NK-92 treated with Interleukin-12 subunit alpha and Interleukin-12 subunit beta, amount 100 ng/mL, for 24 hours (cell line): ENCODE measurements at places on chromosomes 1 and 21.

DNA sequence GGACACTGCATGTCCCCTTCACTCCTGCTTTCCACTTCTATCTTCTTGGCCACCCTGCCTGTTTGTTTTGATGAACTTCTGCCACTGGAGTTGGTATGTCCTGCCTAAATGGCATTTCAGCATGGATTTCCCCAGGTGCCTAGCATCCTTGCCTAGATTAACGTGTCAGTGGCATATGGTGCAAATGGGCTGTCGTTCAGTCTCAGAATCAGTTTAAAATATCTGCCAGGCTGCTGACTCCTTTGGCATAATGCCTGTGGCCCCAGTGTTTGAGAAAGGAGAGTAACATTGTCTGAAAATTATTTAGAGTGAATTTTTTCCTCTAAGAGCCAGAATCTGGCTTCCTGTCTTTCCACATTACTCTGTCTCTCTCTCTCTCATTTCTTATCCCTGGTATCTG is 64.9 kb upstream of the BARHL2 start:
- no peak for DNase-seq

GRCh38 chr1:170790175-170790574 is 126.2 kb downstream of the PRRX1 start:
- DNase-seq, result no peak

DNA sequence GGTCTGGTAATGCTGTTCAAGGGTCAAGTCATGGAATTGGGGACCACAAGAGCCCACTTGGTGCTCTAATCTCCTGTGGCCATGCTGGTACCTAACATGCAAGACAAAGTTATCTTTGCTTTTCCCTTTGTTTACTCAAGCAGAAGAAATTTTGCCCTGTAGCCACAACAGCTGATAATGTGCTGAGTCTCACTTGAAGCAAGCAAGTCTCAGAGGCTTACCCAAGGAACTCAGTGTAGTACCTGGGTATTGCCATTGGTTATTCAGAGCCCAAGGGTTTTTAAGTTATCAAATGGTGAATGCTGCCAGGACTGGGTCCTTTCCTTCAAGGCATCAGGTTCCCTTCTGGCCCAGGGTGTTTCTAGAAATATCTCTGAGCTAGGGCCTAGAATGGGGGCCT is 198.9 kb upstream of the RNPC3 start:
- DNase-seq, result no peak

DNA sequence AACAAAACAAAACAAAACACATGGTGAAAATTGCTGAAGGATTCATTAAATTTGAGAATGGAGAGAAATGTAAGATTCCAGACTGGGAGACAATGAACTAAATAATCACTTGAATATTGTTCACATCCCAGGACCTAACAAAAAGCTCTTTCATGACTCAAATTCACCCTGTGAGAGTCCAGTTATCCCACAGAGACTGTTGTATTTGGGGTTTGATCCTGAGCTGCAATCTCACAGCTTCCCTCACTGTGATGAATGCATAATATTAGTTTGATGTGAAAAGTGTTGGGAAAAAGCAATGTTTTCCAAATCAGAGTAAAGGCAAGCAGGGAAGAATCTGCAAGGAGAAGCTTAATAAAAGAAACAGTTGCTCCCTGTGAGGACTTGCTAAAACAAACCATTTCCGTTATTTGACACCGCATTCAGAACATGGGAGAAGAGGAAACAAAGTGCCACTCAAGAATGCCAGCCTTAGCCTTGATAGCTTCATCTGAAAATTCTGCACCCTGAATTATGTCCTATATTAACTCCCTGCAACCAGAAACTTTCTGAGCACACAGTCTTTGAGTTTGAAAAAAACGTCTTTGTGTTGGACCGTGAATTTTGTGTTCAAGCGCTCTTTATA is 208.8 kb downstream of the DAB1 start:
- DNase-seq, result no peak

DNA sequence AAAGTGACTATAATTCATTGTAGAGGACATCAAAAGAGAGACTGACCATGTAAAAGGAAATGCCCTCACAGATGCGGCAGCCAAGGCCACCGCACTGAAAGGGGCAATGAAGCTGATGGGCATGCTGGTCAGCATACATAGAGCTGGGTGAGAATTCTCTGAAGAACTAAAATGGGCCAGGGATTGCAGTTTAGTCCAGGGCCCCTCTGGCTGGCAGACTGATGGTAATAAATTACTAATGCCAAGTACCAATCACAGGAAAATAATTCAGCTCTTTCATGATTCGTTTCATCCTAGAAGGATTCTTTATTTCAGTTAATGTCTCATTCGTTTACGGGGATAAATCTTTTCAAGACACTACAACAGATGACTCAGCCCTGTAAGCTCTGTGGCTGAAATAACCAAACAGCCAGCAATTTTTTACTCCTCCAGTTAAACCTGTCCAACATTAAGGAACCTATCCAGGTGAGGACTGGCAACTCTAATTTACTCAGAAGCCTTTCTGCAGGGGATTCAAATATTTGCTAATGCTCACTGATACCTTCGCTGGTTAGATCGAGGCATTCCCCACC is 56.9 kb upstream of the MAP1LC3C start:
- no peak for DNase-seq

- no peak for DNase-seq
Measured at GRCh38 chr1:6477039-6477820, 11.3 kb upstream of the TNFRSF25 start.

GRCh38 chr1:1569341-1569740 is 5.3 kb downstream of the SSU72 start:
- DNase-seq, result no peak

- DNase-seq, result no peak
Measured at GRCh38 chr21:33655588-33656221, 13.4 kb downstream of the ITSN1 start.

GRCh38 chr21:41953831-41954653 is at the start of gene C2CD2:
TSS of gene C2CD2 (minus strand) at chr21:41954018. CDS start at chr21:41953648, 370 bp downstream.
- no peak for DNase-seq

DNA sequence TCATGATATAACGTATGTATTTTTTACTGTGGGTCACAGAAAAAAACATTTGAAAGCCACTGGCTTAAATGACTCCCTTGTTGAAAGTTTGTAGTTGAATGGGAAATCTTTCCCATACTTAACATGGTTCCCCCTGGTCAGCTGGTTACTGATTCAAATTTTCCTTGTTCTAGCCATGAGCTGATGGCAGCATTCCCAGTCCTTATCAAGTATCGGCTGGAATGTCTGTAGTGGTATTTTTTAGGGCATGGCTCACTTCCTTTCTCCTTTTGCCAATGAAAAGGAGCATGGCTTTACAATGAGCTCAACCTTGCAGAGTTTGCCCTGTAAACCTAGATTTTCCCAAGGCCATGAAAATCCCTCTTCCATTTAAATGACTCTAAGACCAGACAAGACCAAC is 55.7 kb downstream of the GIPC2 start:
- no peak for DNase-seq

GRCh38 chr1:76250271-76250670 is 175.7 kb downstream of the ST6GALNAC3 start:
- DNase-seq, result no peak

- no peak for DNase-seq
Measured at GRCh38 chr21:45347712-45348499, 57.1 kb upstream of the COL18A1 start.
